ENCODE measurements at places on chromosomes 13 and 19.
A peak's percentile ranks its signal among the peaks of the same experiment; 100 is the strongest.

DNA sequence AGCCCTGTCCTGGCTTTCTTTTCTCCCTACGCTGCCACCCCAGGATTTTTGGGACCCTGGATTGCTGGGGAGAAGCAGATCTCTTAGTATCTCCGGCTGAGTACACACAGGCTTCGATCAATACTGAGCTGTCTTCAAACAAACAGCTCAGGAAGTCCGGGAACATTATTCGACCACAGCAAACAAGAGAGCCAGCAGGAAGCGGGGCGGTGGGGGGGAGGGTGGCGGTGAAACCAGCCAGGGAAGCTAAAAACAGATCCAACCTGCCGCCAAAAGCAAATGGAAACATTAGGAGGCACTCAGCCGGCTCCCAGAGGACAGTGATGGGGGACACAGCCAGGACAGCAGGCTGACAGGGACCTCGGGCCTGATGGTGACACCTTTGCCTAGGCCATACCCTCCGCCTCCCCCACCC lies 12.2 kb upstream of the BCAM start:
- no peak for DNase-seq

- peak; percentile 25 for DNase-seq
These were observed 308.3 kb downstream of the TBC1D4 start for GRCh38 chr13:75173457-75174356.

DNA sequence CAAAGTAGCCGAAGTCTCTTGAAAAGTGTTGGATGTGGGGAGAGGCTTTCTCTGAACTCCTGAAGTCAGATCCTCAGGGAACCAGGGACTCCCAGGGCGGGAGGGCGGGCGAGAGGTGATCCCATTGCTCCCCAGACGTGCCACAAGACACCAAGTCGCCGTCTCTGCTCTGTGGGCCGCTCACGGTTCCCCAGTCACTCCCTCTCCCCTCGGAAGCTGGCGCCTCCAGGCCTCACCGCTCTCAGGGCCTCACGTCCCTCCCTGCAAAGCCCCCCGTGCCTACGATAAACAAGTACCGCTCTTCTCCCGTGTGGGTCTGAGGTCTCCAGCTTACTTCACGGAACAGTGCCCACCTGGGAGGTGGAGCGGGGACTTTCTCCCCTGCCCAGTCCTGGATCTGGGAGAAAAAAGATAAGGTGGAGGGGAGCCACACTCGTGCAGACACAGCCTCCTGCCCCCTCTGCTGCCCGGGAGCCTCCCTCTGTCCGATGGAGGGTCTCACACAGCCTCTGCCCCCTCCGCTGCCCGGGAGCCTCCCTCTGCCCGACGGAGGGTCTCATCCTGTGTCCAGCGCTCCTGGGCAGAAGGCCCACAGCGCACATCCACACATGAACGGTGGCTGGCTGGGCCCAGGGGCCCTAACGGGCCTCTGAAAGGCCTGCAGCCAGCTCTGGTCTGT lies 50.7 kb downstream of the GAS6 start:
- DNase-seq: no peak

GRCh38 chr13:101654883-101655282 lies 202.4 kb downstream of the ITGBL1 start:
- peak; percentile 18 for DNase-seq

DNA sequence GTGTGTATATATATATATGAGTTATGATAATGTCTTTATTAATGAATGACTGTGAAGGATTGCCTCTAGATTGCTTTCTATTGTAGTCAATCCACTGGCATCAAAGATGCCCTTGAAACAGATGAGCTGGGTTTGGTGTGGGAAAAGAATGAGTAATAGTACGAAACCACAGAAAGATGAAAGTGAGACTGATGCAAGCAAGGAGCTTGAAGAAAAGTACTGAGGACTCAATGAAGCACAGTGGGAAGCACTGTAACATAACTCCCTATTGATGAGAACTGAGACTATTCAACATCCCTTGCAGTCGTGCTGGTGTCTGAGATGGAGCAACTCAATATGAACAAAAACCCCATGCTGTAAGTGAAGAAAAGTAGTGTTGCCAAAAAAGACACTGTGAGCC lies 1794.2 kb downstream of the SLITRK5 start:
- no peak for DNase-seq

DNA sequence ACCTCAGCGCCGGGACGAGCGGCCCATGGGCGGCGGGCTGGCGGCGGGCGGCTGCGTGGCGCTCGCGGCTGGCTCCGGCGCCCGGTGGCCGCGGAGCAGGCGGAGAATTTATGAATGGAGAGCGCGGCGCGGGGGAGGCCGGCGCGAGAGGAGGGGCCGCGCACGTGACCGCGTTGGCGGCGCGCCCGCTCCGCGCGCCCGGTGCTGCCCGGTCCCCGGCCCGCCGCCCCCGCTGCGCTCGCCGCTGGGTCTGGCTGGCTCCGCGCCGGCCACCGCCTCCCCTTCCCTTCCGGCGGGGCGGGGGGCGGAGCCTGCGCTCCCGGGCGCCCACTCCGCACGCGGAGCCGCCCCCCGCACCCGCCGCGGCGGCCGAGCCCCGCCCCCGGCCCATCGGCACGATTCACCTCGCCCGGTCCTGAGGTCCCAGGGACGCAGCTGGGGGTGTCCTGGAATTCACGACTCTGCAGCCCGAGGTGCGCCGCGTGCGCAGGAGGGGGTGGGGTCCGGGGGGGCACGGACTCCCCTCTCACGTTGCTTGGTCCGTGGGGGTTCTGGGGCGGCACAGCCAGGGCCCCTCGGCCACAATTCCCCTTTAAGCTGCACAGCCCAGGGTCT lies at the start of gene CBARP:
CBARP (minus strand) TSS at position 252 of the 615 bp plus-strand sequence. CDS start 1,905 bp downstream, outside the sequence.
- no peak for DNase-seq

GRCh38 chr19:21568816-21569493 lies 63.6 kb downstream of the ZNF429 start:
- peak; percentile 76 for DNase-seq

- DNase-seq: peak; percentile 39
These were observed 71.2 kb upstream of the GTF3A start for GRCh38 chr13:27353166-27353583.

DNA sequence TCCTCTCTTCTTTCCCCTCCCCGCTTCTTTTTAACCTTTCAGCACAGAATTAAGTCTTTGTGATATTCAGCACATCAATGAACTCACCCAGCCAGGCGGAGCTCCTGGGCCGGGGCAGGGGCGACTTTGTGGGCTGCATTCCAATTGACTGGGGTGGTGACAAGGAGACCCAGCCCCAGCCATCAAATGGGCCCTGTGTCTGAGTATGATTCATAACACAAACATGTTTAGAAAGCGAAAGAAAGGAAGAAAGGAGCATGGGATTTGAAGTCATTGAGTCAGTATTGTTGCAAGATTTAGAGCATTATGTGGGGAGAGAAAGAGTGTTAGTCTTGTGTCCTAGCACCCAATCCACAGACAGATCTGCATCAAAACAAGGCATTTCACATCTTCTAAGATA lies 185.3 kb downstream of the LHFPL6 start:
- peak; percentile 54 for DNase-seq

DNA sequence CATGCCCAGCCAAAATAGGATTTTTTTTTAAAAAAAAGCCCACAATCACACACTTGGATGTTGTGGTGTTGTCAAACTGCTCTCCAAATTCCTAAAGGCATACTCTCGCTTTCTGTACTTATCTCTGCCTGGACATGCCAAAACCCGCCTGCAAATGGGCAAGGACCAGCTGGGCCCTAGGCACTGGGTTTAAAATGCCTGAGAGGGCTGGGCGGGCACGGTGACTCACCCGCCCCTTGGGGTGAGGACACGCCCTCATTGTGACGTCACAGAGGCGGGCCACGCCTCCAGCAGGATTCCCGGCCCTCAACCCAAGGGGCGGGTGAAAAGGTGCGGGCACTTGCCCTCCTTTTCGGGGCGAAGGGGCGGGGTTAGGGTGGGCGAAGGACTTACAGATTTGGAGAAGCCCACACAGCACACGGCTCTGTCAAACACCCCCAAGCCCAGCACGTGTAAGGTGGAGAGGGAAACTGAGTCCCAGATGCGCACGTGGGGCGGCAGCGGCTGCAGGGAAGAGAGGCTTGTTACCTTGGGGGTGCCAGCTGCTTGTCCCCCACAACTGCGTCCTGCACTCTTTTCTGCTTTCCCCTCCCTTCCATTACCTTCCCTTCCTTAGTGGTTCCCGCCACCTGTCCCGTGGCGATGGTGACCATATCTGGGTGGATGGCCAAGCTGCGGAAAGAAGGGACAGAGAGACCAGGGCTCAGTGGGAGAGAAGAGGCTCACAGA lies 6.6 kb downstream of the EML2 start:
- peak; percentile 90 for DNase-seq

- no peak for DNase-seq
These were observed at the start of gene ELAVL3 for GRCh38 chr19:11480715-11481533. Gene ELAVL3 (minus strand): TSS chr19:11481046. CDS start chr19:11480608, 438 bp downstream.

- DNase-seq: no peak
These were observed 114.5 kb downstream of the ATP11A start for GRCh38 chr13:112804374-112804773.

- DNase-seq: no peak
These were observed 919.0 kb downstream of the EFNB2 start for GRCh38 chr13:105616333-105617075.

GRCh38 chr13:77337159-77337558 lies 10.3 kb upstream of the MYCBP2 start:
- no peak for DNase-seq

DNA sequence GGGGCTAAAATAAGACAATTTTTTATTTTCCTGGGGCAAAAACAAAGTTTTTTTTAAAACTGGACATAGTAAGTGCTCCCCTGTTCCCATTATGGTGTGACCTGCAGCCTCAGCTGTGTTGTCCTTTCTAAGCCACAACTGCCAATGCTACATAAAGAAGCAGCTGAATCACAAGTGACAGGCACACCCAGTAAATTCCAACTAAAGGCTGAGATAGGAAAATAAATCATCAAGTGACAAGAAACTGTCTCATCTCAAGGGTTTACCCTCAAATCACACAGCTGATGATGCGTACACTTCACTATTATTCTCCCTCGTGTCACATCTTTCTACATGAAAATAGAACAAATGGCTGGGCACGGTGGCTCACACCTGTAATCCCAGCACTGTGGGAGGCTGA lies 28.7 kb downstream of the STK24 start:
- DNase-seq: no peak

- DNase-seq: peak; percentile 89
These were observed 1297.4 kb downstream of the PCDH9 start for GRCh38 chr13:65932587-65933239.

GRCh38 chr19:13155472-13156359 lies 5.5 kb downstream of the IER2 start:
- DNase-seq: peak; percentile 89

DNA sequence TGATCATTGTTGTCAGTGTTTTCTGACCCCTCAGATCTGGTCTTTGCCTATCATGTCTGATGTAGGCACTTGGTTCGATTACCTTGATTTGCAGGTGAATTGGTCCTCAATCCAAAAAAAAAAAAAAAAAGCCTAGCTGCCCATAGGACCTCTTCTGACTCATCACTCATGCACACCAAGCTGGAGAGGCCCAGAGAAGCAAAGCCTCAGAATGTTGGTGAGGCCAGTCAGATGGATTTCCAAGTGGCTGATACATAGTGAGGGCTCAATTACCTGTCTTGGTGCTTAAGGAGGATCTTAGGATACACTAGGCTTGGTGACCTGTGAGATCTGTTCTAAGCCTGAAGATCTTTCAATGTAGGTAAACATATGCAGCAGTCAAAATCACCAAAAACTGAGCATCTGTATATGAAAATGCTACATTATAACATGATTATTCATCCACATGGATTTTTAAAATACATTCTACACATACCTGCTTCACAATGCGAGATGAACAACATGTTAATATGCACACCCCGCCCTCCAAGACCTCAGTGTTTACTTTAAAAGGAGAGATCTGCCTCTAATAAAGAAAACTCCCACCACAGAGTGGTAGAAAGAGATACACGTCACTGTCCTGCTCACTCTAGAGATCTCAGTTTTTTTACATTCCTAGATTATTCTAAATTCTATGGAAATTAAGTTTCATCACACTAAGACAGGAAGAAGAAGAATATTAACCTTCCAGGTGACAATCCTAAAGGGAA lies 79.9 kb upstream of the RAP2A start:
- DNase-seq: peak; percentile 63

GRCh38 chr19:35142606-35143230 lies 337 bp upstream of the FXYD7 start:
- peak; percentile 63 for DNase-seq

DNA sequence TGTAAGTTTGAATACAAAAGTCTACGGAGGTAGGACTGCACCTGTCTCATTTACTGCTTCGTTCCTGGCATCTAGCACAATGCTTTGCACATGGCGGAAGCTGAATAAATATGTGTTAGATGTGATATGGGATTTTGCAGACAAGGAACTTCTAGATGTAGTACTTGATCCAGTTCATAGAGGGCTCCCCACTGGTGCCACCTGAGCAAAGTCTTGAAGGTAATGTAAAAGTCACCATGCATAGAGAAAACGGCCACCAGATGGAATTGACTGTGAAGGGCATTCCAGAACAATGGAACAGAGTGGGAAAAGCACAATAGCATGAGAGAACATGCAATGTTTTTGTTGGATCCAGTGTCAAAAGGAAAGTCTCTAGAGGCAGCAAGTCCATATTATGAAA lies 209.3 kb downstream of the HS6ST3 start:
- DNase-seq: no peak

DNA sequence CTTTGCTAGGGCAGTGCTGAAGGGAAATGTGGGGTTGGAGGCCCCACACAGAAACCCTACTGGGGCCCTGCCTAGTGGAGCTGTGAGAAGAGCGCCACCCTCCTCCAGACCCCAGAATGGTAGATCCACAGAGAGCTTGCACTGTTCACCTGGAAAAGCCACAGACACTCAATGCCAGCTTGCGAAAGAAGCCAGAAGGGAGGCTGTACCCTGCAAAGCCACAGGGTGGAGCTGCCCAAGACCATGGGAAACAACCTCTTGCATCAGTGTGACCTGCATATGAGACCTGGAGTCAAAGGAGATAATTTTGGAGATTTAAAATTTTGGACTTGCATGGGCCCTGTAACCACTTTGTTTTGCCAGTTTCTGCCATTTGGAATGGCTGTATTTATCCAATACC lies 615.4 kb upstream of the MIR17HG start:
- DNase-seq: no peak
